AG10803 (cell line): ENCODE measurements at places on chromosomes 7 and 10.
A peak's percentile ranks its signal among the peaks of the same experiment; 100 is the strongest.

DNA sequence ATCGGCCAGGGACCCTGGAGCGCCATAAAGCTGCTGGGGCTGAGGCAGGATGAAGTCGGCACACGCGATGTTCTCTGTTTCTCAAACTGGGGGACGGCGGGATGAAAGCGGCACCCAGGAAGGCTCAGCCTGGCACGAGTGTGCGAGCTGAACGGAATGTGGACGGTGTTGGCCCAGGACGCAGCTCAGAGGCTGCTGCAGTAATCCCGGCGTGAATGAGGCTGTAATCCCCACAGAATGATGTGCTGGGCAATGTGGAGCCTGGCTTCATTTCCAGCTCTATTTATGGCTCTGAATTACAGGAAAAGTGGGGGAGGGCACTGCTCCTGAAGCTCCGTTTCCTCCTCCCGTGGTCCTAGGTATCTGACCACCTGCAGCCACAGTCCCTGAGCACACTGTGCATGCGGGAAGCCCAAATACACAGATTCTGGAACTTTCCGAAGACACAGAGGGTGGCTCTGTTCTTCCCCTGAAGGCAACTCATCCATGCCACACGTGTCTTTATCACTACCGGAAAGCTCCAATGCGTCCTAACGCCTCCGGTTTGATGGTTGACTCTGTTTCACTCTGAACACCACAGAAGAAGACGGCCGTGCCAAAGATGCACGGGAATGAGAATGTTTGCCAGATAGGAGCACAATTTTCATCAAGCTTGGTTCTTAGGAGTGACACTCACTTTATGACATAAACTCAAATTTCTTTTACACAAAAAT lies 37.6 kb downstream of the KLF6 start:
- DNase-seq = no peak

DNA sequence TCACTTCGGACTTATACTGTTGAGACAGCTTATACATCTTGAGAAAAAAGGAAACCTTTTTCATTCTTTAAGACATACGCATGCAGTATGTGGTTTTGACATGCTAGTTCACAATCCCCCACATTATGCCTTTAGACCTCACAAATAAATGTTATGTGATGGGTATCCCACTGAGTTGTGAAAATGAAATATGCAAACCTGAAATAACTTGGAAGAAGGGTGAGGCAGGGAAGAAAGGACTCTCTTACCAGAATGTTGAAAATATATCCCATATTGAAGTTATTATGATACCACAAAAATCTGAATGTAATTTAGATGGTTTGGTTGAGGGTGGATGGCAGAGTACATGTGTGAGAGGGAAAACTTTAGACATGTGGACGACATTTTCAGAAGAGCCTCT lies 379.8 kb downstream of the BBS9 start:
- DNase-seq = peak; percentile 67

GRCh38 chr10:74104996-74105395 lies 45.6 kb downstream of the AP3M1 start:
- DNase-seq = no peak

DNA sequence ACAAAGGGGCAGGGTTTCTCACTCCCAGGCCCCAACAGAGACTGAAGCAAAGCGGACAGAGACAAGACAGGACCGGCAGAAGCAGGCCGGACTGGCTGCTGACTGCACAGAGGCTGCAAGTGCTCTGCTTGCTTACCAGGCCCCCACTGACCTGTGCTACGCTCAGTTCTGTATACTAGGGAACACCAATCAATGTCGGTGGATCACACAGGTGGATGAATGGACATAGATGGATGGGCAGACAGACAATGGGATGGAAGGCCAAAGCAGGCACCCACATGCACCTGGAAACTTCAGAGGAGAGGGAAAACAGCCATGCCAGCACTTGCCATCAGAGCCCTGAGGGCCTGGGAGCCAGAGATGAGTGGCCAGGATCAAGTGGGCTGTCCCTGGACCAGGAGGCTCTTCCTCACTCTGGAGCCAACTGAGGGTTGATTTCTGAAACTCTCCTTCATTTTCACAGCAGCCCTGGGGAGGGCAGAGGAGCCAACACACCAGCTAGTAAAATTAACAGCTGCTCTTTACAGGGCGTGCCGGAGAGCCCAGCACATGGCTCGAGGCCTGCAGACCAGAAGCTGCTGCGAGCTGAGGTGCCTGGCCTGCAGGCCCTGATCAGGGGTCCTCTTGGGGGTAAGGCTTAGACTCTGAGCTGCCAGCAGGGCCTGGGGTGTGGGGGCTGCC lies 243.6 kb downstream of the KCNMA1 start:
- DNase-seq = no peak

- no peak for DNase-seq
Measured at GRCh38 chr10:16952610-16953009, 135.4 kb upstream of the RSU1 start.

- no peak for DNase-seq
Measured at GRCh38 chr10:14380746-14381145, 50.0 kb upstream of the FRMD4A start.

GRCh38 chr10:79402951-79403350 lies 42.5 kb downstream of the ZCCHC24 start:
- no peak for DNase-seq

GRCh38 chr7:55470261-55470660 lies 102.0 kb downstream of the VOPP1 start:
- DNase-seq = no peak

DNA sequence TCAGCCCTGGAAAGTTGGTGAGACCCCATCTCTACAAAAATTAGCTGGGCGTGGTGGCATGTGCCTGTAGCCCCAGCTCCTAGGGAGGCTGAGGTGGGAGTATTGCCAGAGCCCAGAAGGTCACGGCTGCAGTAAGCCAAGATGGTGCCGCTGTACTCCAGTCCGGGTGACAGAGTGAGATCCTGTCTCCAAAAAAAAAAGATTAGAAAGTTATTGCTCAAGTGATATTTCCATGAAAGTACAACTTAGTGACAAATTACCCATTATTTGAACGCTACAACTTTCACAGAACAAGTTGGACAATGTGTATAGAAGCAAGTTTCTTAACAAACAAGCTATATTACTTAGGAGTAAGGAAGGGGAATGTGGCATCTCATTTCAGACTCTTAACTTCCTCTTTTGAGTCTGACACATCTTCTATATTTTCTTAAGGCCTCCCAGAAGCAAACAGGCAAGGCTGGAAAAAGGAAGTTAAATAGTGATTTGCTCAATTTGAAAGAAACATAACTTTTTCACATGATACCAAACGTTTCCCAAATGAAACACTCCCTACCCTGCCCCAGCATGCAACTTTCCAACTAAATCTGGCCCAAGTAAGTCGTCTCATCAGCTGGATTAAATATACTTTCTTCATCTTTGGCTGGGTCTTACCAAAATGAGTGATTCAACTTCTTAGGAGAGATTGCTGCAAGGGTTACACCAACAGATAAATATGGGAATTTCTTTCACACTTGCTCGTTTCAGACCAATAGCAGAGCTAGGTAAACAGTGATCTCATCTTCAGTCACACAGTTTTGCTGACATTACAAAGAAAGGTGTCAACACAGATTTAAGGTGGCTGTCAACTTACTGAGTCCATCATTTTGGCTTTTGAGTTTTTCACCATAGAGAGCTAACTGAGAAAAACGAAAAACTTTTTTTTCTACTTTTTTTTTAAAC lies 66.3 kb upstream of the KLF6 start:
- DNase-seq = peak; percentile 83

DNA sequence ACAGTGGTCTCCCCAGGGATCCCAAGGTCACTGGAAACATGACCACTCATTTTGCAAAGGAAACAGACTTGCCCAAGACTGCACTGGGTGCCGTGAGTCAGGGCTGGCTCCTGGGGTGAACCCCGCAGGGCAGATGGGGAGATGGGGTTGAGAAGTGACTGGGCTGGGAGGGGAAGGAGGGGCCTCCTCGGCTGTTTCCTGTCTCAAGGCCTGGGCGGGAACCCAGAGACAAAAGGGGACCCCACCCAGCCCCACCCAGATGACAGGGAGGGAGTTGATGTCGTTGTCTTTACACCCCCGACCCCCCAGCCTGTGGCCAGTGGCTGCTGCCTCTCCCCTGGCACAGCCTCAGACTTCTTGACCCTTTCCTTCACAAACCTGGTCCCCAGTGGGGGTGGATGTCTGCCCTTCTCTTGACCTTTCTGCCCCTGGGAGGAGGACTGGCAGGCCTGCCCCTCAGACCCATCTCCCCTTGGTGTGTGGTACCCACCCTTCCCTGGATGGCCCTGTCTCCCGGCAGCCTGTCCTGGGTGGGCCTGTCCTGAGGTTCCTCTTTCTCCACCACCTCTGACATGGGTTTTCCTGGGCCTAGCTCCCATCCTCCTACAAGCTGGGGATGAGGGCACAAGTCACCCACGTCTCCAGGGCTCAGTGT lies 1.4 kb downstream of the MYO1G start:
- no peak for DNase-seq

DNA sequence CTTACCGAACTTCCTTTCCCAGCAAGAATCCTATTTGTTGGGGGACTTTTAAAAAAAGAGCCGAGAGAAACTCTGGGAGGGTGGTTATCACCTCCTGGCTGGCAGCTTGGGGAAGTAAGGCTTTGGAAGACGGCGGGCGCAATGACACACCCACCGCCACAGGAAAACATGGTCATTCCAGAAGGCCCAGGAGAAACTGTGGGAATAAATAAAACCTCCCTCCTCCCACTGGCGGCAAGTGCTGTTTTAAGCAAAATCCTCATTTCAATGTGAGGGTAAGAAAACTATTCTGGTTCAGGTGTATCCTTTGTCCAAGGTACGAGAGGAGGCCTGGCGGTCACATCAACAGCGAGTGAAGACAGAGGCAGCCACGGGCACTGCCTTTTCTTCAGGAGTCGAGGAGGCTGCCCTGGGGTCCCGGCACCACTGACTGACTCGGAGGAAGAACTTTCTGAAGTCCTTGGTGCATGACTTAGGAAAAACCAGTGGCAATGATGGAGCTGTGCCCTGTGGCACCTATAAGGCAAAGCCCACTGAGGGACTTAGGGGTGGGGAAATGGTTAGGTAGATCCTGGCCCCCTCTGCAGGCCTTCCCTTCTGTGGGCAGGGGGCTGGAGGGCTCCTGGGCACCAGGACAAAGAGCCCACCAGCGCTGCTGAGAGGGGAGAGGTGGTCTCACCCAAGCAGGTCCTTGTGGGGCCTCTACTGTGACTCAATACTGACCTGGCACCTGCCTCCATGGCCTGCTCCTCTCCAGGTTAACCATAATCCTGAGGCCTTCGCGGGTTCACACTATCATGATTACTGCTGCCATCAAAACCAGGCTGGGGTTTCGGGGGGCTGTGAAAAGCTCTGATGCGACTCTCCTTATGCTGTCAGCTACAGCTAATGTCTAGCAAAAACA lies 21.4 kb downstream of the DNAJB12 start:
- no peak for DNase-seq

- no peak for DNase-seq
Measured at GRCh38 chr10:45811075-45811474, 36.2 kb downstream of the AGAP4 start.

GRCh38 chr7:94295850-94296249 lies 98.8 kb upstream of the COL1A2 start:
- peak; percentile 91 for DNase-seq

- DNase-seq = no peak
Measured at GRCh38 chr7:26580711-26581110, 283.7 kb downstream of the SKAP2 start.

GRCh38 chr10:86868353-86868752 lies 89.1 kb downstream of the MMRN2 start:
- no peak for DNase-seq

- DNase-seq = no peak
Measured at GRCh38 chr7:141132671-141133070, 58.8 kb downstream of the TMEM178B start.

DNA sequence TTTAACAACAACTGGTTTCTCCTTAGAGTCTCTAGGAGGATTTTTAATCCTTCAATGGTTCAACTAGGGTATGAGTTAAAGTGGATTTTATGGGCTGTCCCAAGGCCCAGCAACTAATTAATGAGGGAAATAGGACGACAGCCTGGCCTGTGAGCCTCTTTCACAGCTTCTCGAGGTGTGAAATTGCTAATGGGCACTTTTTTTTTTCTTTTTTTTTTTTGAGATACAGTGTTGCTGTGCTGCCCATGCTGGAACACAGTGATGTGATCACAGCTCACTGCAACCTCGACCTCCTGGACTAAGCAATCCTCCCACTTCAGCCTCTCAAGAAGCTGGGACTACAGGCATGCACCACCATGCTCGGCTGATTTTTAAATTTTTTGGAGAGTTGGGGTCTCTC lies 87.0 kb downstream of the MARCHF5 start:
- no peak for DNase-seq

GRCh38 chr7:39910108-39910869 lies 39.8 kb upstream of the CDK13 start:
- DNase-seq = peak; percentile 45

DNA sequence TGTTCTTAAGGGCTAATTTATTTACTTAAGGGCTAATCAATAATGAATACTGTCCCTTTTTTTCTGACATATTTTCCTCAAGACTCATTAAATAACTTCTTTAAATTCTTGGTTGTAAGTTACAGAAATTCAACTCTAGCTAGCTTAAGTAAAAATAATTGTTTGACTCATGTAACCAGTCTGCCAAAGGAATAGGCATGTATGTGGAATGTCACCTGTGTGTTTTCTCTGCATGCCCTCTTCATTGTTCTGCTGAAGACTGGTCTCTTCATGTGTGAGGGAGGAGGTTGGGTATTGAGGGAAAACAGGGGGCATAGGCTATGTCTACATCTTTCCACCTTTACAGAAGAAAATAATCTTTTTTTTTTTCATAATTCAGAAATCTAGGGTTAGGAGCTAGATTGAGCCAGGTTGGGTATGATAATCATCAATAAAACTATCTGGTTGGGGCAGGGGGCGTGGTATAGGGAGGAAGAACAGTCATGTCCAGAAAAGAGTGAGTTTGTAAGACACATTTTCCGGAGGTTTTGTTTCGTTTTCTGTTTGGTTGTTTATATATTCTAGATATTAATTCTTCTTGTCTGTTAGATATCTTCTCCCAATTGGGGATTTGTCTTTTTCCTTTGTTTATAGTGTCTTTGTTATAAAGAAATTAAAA lies 37.9 kb downstream of the EXOC4 start:
- DNase-seq = no peak

GRCh38 chr7:28329661-28330363 lies 82.5 kb upstream of the CREB5 start:
- DNase-seq = peak; percentile 39

DNA sequence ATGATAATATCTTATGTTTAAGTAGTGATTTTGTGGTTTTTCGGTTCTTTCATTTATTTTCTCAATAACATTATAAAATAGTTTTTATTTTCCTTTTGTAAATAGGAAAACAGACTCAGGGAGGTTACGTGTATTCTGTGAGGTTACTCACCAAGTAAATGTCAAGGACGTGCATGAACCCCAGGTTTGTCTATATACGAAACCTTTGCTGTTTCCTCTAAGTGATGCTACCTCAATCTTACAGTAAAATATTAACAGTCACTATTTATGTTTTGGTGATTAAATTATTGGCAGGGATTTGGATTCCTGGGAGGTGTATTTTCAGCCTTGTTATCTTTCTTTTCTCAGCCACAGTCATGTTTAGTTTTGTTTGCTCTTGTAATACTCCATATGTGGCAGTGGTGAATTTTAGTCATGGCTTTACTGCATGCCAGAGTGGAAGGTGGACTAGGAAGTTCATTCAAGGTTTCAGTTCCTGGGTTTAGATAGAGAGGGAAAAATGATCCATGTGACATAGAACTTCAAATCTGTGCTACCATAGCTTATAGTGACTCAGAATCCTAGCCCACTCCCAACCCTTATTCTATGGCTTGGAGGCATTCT lies 139.9 kb downstream of the ARL4A start:
- no peak for DNase-seq
